NCI-H226 (cell line): ENCODE measurements at places on chromosomes 16 and 17.
A peak's percentile ranks its signal among the peaks of the same experiment; 100 is the strongest.

DNA sequence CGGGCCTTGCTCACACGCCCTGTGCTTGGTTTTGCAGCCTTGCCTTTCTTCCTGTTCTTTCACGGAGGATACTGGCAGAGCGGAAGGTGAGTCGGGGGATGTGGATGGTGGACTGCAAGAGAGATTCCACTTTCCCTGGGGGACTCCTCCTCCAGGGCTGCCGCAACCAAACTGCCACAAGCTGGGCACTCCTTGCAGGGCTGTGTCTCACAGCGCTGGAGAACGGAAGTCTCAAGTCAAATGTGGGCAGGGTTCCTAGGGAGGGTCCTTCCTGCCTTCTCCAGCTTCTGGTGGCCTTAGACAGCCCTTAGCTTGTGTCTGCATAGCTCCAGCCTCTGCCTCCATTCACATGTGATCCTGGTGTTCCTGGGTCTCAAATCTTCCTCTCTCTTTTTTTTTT lies 11.4 kb upstream of the BIRC5 start:
- DNase-seq = no peak

DNA sequence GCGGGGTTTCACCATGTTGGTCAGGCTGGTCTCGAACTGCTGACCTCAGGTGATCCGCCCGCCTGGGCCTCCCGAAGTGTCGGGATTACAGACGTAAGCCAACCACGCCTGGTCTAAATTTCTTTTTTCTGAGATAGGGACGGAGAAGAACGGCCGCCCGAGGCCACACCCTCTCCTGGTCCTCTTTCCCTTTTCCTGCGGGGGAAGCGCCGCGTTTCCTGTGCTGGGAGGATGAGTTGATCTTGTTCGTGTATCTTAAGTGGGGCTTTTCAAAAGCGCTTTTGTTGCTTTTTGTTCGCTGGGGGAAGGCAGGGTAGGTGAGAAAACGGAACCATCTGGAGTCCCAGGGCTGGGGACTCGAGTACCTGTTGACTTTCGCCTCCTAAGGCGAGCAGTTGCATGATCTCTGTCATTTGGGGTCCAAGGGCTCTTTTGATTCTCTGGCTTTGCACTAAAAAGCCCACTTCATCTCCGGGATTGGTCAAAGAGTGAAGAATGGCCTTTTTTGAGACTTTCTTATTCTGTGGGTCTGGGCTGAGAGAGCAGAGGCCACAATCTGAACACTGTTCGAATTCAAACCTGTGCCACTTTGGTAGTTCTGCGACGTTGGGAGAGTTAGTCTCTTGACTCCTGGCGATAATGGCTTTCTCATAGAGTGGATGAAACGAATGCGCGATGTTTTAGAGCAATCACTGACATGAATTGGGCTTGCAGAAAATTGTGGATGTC lies 1.3 kb downstream of the FUS start:
- peak; percentile 76 for DNase-seq

DNA sequence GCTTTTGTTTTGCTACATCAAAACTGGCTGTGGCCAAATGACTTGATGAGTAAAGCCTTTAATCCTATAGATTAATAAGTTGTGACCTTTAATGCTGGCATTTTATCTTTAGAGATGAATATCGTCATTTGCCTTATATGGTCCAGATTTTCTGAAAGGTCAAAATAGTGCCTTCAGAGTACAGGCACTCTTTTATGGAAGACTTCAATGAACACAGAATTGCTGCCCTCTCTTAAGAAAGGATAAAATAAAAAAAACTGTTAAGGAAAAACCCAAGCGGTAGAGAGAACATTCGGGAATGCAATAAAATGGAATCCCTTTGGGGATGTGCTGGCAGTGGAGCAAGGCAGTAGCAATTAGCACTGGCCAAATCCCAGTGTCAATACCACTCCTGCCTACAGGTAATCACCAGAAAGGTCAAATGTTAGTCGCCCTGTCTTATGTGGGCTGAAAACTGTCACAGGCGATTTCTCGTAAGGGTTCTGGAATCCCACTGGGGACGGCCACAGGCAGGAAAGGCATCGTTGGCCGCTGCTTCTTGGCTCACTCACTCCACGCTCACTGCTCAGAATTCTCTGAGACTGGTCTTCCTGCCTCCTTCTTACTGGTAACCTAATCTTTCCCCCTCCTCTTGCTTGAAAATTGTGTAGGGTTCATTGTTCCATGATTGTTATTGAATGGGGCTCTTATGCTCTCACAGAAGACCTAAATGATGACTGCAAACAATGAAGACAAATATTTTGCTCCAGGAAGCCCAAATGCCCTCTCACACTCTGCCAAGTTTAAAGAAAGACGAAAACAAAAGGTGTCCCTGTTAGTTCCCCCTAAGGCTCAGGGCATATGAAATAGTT lies 45.4 kb upstream of the HSBP1 start:
- no peak for DNase-seq

GRCh38 chr17:74130841-74131240 lies 72.6 kb upstream of the RPL38 start:
- no peak for DNase-seq

- no peak for DNase-seq
Measured at GRCh38 chr17:80464486-80464885, 11.9 kb downstream of the NPTX1 start.
